ENCODE measurements at places on chromosomes 2 and 18.

- no peak for DNase-seq
These were observed 64.9 kb downstream of the STEAP3 start for GRCh38 chr2:119288576-119288975.

DNA sequence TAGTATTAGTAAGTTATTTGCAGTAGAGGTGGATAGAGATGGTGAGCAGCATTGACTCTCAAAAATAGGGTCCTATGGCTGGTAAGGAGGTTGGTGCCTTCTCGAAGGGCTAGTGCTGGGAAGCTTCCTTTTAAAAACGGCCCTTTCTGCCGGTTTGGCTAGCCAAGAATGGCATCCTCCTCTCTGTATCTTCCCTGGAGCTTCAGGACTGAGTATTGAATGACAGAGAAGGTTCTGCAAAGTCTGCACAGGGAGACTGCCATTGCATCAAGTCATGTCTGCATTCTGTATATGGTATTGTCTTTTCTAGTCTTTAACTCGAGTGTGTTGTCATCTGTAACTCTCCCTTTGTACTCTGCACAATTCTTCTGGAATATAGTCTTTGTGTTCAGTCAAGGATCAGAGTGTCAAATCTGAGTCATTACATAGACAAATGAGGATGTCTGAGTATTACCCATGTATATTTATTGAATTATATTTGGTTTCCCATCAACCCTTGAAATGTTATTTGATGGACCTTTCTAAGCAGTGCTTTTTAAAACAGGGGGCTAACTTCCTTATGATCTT lies 1.1 kb downstream of the LDLRAD4 start:
- no peak for DNase-seq

DNA sequence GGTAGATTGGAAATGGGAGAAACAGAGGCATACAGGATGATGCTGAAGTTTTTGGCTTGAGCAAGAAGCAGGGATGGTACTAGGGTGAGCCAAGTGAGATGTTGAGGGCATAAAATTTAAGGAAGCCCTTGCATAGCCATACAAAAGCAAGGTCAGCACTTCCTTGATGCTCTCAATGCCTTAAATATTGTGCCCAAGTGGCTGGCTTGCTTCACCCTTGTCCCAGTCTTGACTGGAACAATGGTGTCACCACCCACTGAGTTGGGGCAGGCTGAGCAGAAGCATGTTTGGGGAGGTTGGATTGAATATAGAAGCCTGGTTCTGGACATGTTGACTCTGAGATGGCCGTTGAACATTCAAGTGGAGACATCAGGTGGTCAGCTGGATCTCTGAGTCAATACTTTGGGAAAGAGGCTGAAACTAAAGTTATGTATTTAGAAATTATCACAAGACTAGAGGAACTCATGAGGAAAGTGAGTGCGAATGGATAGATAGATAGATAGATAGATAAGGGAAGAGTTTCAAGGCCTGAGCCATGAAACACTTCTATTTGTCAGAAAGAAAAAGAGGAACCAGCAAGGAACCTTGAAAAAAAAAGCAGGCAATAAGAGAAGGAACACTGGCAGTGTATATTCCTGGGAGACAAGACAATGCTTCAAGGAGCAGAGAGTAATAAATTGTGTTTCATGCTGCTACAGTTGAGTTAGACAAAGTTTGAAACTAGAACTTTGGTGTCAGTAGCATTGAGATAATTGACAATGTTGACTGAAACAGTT lies 43.0 kb upstream of the HNMT start:
- DNase-seq = no peak

- no peak for DNase-seq
These were observed 12.0 kb downstream of the MRPL35 start for GRCh38 chr2:86211033-86211795.

DNA sequence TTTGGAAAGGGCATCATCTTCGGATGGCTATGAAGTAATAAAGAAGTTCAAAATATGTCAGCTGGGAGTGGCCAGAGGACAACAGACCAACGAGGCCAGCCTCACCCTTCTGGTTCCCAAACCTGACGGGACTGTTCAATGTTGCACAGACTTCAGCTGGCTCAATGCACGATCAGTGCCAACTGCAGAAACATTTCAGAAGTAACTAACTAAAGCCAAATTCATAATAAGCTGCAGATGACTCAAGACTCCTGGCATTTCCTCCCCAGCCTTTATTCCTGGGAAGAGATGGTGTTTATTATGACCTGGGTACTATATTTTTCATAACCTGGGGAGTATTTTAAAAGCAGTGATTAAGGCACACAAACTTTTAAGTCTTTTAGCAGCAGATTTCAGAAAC lies 3.8 kb upstream of the ATP6V1C2 start:
- peak; percentile 35 for DNase-seq

GRCh38 chr18:523561-523960 lies 23.1 kb upstream of the COLEC12 start:
- DNase-seq = no peak

GRCh38 chr18:814300-815084 lies 2.5 kb upstream of the YES1 start:
- no peak for DNase-seq

GRCh38 chr2:11100976-11101375 lies 54.3 kb upstream of the SLC66A3 start:
- DNase-seq = no peak

- no peak for DNase-seq
These were observed 85.4 kb upstream of the ZCCHC2 start for GRCh38 chr18:62437235-62438017.

DNA sequence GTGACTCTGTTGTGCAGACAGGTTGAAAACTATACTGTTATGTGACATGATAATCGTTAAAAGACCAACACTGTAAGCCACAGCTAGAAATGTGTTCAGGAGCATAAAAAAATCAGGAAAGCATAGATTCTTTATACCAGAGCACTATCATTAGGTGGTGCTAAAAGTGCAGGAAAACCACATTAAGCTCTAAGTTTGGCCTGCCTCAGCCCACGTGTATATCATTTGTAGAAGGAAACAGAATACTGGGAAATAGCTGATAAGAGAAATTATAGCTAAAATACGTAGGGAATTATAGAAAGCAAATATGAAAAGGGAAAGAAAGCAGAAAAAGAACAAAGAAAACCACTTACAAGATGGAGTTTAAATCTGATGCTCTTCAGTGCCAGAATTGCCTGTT lies 26.5 kb upstream of the C2orf74 start:
- DNase-seq = no peak

- no peak for DNase-seq
These were observed 239.4 kb downstream of the KLHL29 start for GRCh38 chr2:23624378-23624777.

- DNase-seq = peak; percentile 98
These were observed 253.3 kb upstream of the OSR1 start for GRCh38 chr2:19611491-19612332.

- no peak for DNase-seq
These were observed 44.0 kb downstream of the ATP6V1C2 start for GRCh38 chr2:10765461-10765860.

DNA sequence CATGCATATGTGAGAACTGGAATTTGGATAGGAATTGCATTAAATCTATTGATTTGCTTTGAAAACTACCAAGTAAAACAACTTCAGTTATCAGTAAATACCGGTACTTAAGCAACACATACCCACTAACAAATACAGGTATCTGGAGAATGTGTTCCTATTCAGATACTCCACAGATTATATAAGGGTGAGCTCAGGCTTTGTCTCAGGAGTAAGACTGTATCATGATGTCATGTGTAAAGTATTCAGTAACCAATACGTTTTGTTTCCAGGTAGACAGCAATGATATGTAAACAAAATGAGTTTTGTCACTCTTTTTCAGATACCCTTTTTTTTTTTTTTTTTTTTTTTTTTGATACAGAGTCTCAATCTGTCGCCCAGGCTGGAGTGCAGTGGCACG lies 74.8 kb downstream of the DSC3 start:
- no peak for DNase-seq

DNA sequence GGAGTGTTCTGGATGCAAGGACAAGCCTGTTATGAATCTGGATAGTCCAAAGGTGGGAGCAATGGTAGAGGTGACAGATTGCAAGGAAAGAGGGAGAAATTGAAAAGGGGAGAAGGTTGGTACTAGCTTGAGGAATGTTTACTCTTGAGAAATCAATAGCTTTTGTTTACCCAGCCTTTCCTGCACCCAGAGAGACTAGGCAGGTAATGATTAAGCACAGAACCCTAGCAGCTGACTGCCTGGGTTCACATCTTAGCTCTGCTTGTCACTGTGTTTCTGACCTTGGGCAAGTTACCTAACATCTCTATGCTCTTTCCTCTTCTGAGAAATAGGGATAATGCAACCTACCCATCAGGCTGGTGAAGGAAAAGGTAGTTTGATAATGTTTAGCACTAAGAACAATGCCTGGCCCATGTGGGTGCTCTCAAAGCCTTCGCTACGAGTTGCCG lies 178.6 kb downstream of the MGAT5 start:
- DNase-seq = no peak

DNA sequence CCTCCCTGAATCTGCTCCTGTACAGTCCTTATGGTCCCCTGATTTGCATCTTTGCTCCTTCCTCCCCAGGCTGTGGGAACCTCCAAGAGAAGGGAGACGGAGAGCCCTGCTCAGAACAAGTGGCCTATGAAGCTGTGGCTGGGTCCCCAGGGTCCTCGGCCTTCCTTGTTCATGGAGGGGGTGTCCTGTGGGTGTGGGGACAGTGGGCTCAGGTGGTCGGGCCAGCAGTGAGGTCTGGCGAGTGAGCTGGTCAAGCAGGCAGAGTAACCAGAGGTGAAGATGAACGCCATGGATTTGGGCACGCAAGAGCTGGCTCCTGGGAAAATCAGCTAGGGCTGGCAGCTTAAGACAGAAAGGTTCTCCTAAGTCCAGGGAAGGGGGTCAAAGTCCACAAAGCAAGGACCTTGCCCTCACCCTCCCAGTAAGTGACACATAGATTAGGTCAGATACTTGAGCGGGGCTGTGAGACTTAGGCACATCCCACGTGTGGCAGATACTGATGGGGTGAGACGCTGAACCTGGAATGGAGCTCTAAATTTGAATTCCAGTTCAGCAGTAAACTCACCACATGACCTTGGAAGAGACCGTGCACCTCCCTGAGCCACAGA lies 24.8 kb downstream of the GNLY start:
- no peak for DNase-seq

GRCh38 chr18:62586151-62586774 lies 63.4 kb downstream of the ZCCHC2 start:
- peak; percentile 7 for DNase-seq

GRCh38 chr18:32831781-32832180 lies 59.0 kb upstream of the KLHL14 start:
- DNase-seq = no peak

GRCh38 chr2:203824603-203825002 lies 43.0 kb upstream of the CTLA4 start:
- no peak for DNase-seq

DNA sequence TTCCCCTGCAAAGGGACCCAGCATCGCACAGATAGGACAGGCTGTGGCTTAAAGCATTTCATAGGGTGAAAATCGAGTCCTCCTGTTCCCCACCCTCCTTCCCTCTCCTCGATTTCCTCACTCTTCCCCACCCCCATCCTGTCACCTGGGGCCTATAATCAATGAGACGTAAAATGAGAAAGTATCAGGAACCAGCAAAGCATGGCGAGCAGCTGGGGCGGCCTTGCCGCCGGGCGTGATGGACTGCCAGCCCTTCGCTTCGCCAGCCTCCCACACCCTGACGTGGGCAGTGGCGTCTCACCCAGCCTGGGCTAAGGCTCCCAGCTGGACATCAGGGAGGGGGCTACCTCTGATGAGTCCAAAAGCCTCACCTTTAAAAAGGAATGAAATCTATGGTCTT lies 11.1 kb downstream of the SLC30A3 start:
- DNase-seq = no peak

GRCh38 chr18:13800505-13801259 lies 23.3 kb upstream of the MC5R start:
- DNase-seq = no peak

- DNase-seq = no peak
These were observed 156.8 kb upstream of the STK17B start for GRCh38 chr2:196328088-196328680.

GRCh38 chr2:81645745-81646301 lies 1341.3 kb upstream of the LRRTM1 start:
- DNase-seq = no peak

GRCh38 chr2:176115883-176116813 lies at the start of gene HOXD10:
Gene HOXD10 (plus strand): TSS chr2:176116778. CDS start chr2:176116834, 56 bp downstream.
- no peak for DNase-seq

DNA sequence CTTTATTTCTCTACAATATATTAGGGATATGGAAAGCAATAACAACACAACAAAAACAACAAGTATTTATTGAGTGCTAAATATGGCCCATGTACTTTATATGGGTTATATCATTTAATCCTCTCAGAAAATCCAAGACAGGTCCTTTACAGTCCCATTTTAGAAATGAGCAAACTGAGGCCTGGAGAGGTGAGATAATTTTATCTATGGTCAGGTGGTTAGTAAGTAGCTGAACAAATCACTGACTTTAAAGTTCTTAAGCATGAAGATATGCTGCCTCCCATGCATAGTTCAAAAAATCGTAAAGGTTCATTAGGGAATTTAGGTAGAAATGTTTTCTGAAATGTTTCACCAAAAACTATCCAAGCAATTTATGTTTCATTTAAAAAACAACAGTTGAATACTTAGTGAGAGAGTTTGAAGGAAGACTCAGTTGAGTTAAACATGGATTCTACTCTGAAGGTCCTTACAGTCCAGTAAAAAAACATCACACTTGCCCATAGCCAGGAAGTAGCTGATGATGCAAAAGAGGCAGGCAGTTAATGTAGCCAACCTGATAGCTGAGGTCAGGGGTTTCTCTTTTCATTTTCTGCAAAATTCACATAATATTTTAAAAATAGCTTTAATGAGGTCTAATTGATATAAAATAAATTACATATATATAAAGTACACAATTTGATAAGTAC lies 7.6 kb upstream of the NFE2L2 start:
- DNase-seq = no peak

GRCh38 chr2:239910851-239911640 lies 114.1 kb downstream of the NDUFA10 start:
- no peak for DNase-seq

- no peak for DNase-seq
These were observed 78.1 kb downstream of the IRS1 start for GRCh38 chr2:226721541-226721940.

GRCh38 chr2:239599299-239599698 lies 198.5 kb upstream of the HDAC4 start:
- DNase-seq = no peak

- DNase-seq = no peak
These were observed 27.6 kb downstream of the FEZ2 start for GRCh38 chr2:36570416-36570815.

DNA sequence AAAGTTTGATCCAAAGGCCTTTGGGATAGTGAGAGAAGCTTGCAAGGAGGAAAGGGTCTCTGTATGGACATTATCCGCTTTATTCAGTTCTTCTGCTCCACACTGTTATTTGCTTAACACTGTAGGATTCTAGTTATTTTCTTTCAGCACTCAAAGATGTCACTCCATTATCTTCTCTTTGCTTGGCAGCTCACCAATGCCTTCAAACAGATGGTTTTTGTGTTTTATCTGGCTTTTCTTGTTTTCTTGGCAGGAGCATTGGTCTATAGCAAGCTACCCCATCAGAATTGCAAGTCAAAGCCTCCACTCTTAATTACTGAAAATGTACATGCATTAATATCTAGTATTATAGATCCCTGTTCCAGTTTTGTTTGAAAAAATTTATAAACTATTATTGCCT lies 138.8 kb downstream of the EVA1A start:
- DNase-seq = no peak

Measured in BJ (cell line).